ENCODE measurements at places on chromosomes 16 and 17. TPM values are rescaled to one million over a fixed set of nuclear protein-coding genes. Genes with fewer than 3 reads are reported as not detected.

Gene FLOT2
- total RNA-seq = 80.5 TPM

Gene KRT31
- not detected for total RNA-seq

Gene FBXO39
- total RNA-seq = not detected

Gene KRTAP4-6
- total RNA-seq = not detected

Gene CIBAR2
- total RNA-seq = not detected

Gene CA5A
- total RNA-seq = not detected

Gene SCGB1C2
- not detected for total RNA-seq

Gene KARS1
- 120 TPM for total RNA-seq

DNA sequence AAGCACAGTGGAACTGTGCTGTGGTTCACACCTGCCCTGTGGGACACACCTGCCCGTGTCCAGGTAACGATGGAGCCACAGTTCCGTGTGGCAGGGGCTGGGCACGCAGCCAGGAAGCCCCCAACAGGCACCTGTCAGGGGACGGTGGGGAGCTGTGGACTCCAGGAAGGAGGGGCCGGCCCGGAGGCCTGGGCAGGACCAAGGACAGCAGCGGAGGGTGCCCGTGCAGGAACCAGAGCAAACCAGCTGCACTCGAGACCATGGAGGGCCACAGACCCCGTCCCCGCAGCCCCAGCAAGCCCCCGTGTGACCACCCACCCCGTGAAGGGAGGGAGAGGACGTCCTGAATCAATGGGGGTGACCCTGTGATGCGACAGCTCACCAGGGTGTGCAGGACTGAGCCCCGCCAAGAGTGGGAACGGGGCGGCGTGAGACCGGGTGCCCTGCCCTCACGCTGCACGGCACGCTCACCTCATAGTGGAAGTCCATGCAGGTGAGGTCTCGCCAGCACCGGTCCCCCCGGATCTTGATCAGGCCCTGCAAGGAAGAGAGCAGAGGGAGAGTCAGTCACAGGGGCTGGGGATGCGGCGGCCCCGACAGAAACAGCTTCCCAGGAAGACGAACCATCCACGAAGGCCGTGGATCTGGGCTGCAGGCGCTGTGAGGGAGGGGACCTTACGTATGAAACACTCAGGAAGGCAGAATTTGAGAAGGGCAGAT is 78.1 kb downstream of the LMF1 start:
- no peak for DNase-seq

GRCh38 chr16:83652943-83653342 is 154.8 kb upstream of the HSBP1 start:
- DNase-seq = no peak

DNA sequence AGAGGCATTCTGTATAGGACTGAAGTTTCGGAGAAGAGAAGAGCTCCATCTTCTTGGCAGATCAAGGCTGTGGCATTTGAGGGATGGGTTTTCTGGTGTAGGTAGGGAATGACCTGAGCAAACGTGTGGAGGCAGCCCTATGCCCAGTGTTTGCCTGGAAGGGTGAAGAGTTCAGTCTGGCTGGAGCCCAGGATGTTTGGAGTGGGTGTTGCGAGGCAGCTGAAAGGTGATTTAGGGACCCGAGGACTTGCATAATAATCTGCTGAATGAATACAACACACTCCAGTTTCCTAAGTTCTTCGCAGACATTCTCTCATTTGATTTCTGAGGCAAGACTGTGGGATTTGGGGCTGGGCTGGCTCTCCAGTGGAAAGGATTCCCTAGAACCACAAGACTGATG is 186.2 kb downstream of the CYLD start:
- no peak for DNase-seq

GRCh38 chr16:75733305-75734211 is 7.3 kb upstream of the CPHXL start:
- DNase-seq = no peak

GRCh38 chr17:32993977-32994376 is 2.3 kb downstream of the SPACA3 start:
- no peak for DNase-seq

GRCh38 chr17:70050931-70051330 is 24.1 kb upstream of the KCNJ16 start:
- no peak for DNase-seq

GRCh38 chr16:50302472-50303005 is 36.2 kb downstream of the ADCY7 start:
- no peak for DNase-seq

GRCh38 chr16:86910161-86910769 is 331.9 kb downstream of the FOXL1 start:
- no peak for DNase-seq

- DNase-seq = no peak
These were observed 1.0 kb downstream of the KAT8 start for GRCh38 chr16:31118223-31119155.

GRCh38 chr17:4676791-4677190 is 27.1 kb downstream of the PELP1 start:
- DNase-seq = no peak

DNA sequence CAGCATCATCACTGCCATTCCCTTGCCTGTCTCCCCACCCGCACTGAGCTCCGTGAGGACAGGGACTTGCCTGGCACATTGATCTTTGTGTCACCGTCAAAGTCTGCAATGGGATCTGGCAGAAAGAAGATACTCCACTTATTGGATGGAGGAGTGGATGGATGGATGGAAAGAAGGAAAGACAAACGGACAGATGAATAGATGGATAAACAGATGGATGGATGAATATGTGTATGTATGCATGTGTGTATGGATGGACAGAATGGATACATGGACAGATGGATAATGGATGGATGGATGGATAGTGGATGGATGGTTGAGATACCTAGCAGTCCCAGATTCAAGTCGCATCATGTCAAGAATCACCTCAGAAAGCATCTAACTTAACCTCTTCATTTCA is 99.9 kb downstream of the SDK2 start:
- DNase-seq = no peak

DNA sequence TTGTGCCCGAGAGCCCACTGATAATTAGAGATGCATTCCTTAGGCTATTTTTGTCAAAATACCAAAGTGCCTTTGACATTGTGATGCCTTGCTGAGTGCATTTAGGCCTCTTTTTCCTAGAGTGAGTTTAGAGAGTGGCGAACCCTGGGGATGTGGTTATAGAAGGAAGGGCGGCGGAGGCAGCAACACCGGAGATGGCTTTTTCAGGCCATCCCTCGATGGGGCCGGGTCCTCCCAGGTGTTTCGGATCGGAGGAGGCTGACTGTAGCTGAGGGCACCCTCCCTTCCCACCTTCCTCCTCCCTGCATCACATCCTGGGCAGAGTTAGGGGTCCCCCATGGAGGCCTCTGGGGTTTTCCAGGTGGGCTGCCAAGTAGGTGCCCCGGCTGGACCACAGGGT is 6.6 kb upstream of the SNAI3 start:
- DNase-seq = no peak

GRCh38 chr17:40801157-40801556 is 1.4 kb upstream of the KRT28 start:
- DNase-seq = no peak

GRCh38 chr17:39277110-39277509 is 51.4 kb upstream of the STAC2 start:
- no peak for DNase-seq
